ENCODE measurements at places on chromosomes 3 and 15.

DNA sequence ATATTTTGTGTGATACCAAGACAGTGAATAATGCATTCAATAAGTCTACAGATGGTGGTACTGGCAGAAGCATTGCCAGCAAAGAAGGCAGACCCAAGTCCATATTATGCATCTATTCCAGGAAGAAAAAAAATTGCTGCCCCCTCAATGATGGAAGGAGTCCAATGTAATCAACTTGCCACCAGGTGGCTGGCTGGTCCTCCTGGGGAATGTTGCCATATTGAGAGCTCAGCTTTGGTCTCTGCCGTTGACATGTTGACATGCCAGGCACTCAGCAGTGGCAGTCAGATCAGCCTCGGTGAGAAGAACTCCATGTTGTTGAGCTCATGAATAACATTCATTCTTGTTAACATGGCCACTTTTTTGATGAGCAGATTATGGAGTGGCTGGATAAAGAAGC lies 298.5 kb downstream of the IGSF11 start:
- no peak for DNase-seq

DNA sequence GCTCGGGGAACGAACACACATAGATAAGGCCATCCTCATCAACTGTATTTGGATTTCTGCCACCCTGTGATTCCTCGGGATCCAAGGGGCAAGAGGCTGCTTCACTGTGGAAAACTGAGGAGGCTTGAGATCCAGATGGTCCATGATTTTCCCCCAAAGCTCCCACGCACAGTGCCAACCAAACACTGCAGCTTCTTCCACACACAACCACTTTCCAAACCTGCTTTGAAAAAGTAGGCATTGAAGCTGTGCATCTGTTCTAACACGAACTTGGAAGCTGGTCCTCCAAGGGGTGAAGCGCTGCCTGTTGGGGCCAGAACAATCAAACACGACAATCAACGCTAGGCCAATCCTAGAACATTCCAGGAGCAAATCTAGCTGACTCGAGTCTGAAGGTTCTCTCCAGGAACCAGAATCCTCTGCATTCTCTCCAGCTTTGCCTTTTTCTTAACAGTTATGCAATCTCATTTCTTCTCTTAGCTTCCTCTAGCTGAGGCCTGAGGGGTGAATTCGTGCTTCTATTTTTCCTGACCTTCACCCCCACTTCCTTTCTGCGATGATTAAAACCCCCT lies 104.4 kb downstream of the LRRK1 start:
- no peak for DNase-seq

GRCh38 chr3:183312433-183312832 lies 59.4 kb downstream of the B3GNT5 start:
- no peak for DNase-seq

DNA sequence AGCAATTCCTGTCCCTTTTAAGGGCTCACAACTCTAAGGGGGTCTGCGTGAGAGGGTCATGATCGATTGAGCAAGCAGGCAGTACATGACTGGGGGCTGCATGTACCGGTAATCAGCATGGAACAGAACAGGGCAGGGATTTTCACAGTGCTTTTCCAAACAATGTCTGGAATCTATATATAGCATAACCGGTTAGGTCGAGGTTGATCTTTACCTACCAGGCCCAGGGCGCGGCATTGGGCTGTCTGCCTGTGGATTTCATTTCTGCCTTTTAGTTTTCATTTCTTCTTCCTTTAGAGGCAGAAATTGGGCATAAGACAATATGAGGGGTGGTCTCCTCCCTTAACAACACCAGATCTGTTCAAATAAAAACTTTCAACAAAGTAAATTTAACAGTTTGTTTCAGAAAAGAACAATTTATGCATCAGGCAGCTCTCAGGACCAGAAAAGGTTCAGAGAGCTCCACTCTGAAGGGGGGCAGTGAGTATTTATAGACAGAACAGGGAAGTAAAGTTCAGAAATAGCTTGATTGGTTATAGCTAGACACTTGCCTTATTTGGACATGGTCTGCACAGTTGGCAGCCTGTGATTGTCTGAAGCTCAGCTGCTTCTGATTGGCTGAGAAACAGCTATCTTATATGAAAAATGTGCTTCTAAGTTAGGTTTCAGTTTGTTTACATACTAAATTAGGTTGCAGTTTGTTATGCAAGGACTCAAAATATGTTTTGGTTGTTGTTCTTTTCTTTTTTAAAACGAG lies 17.2 kb upstream of the B4GALT4 start:
- no peak for DNase-seq

DNA sequence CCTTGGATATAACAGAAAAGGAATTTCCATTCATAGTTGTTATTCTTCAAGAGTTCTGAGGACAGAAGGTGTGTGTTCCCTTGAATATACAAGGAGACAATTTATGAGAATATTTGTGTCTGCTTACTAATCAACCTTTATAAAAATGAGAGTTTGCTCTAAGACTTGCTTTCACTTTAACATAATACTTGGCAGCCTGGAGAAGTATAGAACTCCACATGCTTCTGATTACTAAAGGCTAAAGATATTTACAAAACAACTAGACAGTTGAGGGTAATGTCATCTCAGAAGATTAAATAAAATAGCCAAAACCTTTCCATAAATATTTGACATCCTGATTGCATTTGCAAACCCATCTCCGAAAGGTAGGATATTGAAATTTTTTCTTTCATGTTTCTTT lies 727.1 kb upstream of the NAALADL2 start:
- DNase-seq, result no peak

DNA sequence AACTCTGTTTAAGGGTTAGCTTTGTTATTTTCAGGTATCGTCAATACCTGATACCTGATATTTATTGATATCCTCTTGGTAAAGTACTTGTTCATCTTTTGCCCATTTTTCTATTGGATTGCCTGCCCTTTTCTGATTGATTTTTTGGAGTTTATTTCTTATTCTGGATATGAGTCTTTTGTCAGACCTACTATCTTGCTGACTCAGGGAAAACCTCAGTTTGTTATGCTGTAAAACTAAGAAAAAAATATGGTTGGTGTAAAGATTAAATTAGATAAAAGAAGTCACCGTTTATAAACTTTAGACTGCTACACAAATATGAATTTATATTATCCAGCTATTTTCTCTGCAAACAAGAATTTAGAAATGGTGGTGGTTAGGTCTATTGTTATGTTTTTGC lies 65.9 kb downstream of the CHRNA7 start:
- no peak for DNase-seq

Data from NCI-H1417 treated with DMSO at 0.1 percent for 48 hours (cell line).